H54 (cell line): ENCODE measurements at places on chromosomes 1 and 21.

DNA sequence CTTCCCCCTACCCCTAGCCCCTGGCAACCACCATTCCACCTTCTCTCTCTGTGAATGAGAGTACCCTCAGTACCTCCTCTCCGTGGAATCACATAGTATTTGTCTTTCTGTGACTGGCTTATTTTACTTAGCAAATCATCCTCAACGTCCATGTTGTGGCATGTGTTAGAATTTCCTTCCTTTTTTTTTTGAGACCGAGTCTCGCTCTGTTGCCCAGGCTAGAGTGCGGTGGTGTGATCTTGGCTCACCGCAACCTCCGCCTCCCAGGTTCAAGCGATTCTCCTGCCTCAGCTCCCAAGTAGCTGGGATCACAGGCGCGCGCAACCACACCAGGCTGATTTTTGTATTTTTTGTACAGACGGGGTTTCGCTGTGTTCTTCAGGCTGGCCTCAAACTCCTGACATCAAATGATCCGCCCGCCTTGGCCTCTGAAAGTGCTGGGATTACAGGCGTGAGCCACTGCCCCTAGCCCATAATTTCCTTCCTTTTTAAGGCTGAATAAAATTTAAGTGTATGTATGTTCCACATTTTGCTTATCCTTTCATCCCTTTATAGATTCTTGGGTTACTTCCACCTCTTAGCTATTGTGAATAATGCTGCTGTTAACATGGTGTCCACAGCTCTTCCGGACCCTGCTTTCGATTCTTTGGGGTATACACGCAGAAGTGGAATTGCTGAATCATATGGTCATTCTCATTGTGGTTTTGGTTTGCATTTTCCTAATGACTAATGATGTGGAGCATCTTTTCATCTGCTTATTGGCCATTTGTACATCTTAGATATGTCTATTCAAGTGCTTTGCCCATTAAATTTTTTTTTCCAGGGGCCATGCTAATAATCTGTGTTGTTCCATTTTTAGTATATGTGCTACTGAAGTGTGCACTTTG lies 32.3 kb downstream of the ERRFI1 start:
- no peak for DNase-seq

DNA sequence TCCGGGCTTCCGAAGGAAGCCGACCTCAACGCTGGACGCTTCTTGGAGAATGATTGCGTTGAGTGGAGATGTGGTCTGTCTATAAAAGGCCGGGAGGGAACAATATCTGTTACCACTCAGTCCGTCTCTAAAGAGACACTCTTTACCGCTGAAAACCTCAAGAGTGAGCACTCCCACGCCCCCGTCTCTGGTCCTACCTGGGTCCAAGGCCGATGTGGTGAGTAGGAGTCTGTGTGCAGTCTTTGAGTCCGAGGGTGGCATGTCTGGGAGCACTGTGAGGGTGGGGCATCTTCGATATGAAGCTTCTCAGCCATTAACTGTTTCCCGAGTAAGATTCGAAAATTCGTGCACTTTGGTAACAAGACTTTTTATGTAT lies 576 bp downstream of the ZFP69 start:
- peak; percentile 24 for DNase-seq

GRCh38 chr1:31295874-31296485 lies 608 bp downstream of the SNRNP40 start:
- DNase-seq = no peak

DNA sequence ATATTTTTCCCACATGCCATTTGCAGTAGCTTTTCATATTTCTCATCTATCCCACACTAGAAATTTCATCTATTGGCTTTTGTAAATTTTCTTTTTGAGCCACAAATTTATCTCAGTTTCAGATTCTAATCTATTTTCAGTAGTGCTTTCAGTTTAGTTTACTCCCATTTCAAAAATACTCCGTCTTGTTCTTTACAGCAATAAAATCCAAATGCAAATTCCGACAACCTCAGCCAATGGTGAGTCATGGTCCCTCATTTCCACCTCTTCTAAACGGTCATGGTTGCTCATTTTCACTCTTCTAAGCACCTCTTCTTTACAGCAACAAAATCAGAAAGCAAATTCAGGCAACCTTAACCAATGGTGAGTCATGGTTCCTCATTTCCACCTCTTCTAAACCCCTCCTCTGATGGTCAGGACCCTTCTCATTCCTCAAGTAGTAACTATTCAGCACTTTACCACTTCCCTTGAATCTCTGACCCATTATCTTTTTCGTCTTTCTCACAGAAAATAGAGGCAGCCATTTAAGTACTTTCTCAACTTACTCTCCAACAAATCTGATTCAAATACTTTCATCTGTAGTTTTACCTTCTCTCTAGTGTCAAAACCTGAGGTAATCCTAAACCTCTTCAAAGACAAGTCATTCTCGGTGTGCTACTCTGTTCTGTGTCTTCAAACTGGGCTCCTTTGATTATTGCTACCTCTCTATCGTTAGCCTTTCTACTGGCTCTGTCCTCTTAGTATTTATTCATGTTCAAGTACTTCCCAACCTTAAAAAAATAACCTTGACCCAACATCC lies 34.4 kb downstream of the C21orf91 start:
- DNase-seq = no peak

DNA sequence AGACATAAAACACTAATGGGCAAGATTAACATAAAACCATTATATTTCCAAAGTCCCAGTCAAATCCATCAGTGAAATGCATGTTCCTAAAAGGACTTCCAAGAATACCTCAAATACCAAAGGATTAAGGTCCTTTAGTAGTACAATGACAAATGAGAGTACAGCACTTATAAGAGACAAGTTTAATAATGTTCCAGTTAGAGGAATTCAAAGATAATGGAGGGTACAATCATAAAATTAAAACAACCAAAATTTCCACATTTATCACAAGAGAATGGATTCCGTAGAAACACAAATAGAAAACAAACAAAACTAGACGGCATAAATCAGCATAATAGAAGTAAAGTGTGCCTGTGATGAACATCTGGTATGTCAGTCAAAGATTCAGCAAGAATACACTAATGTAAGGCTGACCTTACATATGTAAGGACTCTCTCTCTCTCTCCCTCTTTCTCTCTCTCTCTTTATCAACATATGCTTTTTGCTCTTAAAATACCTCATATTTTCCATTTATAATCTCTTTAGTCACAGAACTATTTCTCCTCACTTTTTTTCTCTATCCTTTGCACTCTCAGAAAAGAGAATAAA lies 32.8 kb upstream of the C1orf53 start:
- no peak for DNase-seq

GRCh38 chr1:181180407-181181031 lies 92.0 kb downstream of the IER5 start:
- DNase-seq = no peak

GRCh38 chr1:112061901-112062320 lies 72.4 kb upstream of the KCND3 start:
- DNase-seq = no peak

GRCh38 chr1:43123031-43123430 lies 49.1 kb downstream of the EBNA1BP2 start:
- DNase-seq = no peak

DNA sequence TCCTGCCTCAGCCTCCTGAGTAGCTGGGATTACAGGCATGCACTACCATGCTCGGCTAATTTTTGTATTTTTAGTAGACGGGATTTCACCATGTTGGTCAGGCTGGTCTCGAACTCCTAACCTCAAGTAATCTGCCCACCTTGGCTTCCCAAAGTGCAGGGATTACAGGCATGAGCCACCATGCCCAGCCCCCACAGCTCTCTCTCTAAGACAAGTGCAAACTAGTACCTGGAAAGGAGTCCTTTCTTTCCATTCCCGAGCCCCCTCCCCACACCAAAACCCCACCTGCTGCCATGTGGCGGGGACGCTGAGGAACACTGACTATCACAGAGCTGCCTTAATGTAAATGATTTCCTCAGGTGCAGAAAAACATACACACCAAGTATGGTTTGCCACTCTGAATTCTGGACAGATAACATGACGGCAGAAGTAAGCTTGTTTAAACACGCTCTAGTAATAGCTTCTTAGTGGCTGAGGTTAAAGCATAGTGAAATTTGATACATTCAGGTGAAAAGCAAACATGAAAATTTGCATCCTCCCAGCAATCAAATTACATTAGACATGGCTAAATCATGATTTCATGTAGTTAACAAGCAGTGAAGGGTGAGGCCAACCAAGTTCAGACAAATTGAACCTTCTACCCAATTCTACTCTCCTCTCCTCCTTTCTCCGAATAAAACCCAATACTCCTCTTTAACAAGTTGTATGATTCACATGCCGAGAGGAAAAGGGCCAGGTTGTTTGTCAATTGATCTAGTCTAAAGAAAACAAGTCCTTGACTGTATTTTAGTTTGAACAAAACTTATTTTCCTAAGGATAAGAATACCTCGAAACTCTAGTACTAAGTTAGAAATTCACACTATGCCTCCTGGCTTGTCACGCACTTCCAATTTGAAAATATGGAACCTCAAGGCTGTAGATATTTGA lies 19.8 kb downstream of the ERRFI1 start:
- DNase-seq = no peak

DNA sequence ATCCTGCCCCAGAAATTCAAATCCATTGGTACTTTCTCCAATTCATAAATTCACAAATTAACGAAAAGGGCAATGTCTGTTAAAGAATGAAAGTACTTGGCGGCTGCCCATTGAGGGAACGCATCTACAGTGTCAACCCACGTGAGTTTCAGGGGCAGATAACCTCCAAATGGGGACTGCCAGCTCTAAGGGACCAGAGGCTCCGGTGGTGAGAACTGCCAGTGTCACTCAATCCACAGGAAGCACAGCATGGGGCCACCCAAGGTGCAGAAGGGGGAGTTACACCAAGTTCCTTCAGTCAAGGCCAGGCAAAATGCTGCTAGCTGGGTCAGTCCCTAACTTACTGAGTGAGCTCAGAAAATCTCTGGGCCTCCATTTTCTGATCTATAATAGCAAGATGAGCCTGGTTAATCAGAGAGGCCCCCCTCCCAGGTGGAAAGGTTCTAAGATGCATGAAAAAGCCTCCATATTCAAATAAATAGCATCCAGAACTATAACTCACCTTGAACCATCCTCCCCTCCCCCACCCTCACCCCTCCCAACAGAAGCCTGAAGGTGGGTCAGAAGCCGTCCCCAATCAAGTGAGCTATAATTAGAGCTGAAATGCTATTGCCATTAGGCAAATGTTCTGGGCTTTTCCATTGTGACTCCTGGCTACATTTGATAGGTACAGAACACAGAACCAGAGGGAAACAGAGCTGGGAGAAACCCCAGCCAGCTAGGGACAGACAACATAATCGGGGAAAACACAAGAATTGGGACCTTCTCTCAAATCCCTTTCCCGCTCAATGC lies 41.7 kb downstream of the LRP8 start:
- no peak for DNase-seq

DNA sequence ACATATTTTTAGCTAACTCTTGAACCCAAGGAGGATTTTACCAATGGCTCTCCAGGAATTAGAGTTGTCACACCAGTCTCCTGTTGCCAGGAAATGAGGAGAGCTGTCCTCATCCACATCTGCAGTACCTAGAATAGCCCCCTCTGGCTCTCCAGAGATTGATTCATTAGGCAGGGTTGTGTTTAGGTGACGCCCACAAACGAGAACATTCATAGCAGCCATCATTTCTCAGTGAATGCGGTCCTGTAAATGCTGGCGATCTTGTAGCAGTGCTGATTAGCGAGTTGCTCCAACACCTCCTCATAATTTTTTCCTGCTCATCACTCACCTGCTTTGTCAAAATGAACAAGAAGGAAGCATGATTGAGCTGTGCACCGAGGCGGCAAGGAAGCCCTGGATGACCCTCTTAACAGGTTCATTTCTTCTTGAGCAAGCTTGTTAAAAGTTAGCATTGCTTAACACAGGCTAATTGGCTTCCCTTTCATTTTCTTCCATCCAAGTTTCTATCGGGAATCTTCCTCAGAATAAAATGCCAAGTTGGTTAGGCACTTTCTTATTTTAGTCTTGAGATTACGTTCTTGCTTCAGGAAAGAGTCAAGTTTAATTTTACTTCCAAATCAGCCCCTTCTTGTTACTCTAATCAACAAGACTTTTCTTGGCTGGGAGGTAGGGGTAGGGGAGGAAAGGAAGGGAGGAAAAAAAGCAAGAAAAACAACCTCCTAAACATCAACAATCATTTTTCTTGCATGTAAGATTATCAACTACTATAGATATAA lies 16.5 kb upstream of the KLHDC8A start:
- DNase-seq = no peak

DNA sequence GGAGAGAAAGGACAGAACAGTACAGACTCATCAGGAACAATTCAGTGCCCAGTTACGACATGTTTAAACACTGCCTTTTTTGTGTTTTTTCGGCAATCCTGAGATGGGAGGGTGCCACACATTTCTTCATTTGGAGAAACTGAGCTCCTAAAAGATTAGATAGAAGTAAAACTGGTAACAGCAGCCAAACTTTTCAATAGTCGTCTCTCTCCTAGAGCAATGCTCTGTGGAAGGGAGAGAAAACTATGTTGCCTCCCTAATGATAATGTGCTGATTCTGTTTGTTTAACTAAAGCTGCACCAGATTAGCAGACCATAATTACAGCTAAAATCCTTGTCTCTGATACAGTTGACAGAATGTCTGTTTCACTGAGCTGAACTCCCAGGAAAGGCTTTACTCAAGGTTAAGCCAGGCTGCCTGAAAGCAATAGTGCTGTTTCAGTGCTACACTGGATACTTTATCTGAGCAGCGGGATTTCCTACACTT lies 76.2 kb upstream of the CXADR start:
- DNase-seq = no peak

DNA sequence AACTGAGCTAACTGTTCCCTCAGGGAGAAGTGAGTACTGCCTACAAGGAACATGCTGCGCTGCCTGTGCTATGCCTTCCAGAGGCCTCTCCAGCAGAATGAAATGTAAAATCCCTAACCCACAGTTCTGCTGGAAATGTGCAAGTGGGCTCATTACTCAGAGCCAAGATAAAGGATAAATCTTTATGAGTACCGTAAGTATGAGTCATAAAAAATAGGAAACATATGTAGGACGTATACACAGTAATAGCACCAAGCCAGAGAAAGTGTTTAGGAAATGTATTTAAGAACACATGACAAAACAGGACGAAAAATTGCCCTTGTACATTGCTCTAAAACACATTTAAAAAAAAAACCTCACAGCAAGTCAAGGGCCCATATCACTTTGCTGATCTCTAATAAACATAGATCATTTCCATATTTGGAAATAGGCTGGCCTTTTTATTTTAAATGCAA lies 104.6 kb downstream of the TGFBR3 start:
- no peak for DNase-seq

GRCh38 chr1:224637936-224638335 lies 21.8 kb downstream of the CNIH3 start:
- no peak for DNase-seq
